ENCODE measurements at places on chromosomes 5 and 9. TPM values are rescaled to one million over a fixed set of nuclear protein-coding genes. Genes with fewer than 3 reads are reported as not detected.
A peak's percentile ranks its signal among the peaks of the same experiment; 100 is the strongest.

The C5orf52 gene
- total RNA-seq: not detected

- peaks cover 26% of the 10 kb centered on the region for H3K4me1 ChIP-seq
- no peaks in the 10 kb centered on the region for H3K27me3 ChIP-seq
- no peak for DNase-seq
- no peak overlapping the region for H3K4me3 ChIP-seq
- H3K36me3 ChIP-seq: no peaks in the 10 kb centered on the region
These were observed 93.5 kb downstream of the RGS3 start for GRCh38 chr9:113556877-113557593.

DNA sequence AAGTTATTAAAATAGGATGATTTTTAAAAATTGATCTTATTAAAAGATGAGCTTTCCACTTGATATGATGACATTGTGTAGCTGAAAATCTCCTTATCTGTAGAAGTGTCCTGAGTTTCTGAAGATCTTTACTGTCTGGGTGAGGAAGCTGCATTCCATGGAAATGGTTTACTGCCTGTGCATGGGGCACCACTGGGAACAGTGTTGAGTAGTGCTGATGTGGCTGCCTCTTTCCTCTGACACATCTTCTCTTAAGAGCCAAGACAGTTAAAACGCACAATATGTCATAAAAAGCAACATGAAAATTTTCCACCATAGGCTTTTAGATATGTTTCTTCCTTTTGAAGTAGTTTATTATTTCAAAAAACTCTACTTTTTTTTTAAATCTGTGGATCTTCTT, 24.6 kb downstream of the SECISBP2 start:
- peaks cover 100% of the 10 kb centered on the region for H3K36me3 ChIP-seq
- no peak overlapping the region for H3K4me3 ChIP-seq
- no peaks in the 10 kb centered on the region for H3K27me3 ChIP-seq
- no peak overlapping the region for H3K27ac ChIP-seq
- H3K4me1 ChIP-seq: no peaks in the 10 kb centered on the region

- no peak overlapping the region for H3K4me3 ChIP-seq
- no peak for DNase-seq
- H3K27ac ChIP-seq: no peak overlapping the region
- H3K4me1 ChIP-seq: no peaks in the 10 kb centered on the region
These were observed 748.3 kb downstream of the MAT2B start for GRCh38 chr5:164253764-164254163.

DNA sequence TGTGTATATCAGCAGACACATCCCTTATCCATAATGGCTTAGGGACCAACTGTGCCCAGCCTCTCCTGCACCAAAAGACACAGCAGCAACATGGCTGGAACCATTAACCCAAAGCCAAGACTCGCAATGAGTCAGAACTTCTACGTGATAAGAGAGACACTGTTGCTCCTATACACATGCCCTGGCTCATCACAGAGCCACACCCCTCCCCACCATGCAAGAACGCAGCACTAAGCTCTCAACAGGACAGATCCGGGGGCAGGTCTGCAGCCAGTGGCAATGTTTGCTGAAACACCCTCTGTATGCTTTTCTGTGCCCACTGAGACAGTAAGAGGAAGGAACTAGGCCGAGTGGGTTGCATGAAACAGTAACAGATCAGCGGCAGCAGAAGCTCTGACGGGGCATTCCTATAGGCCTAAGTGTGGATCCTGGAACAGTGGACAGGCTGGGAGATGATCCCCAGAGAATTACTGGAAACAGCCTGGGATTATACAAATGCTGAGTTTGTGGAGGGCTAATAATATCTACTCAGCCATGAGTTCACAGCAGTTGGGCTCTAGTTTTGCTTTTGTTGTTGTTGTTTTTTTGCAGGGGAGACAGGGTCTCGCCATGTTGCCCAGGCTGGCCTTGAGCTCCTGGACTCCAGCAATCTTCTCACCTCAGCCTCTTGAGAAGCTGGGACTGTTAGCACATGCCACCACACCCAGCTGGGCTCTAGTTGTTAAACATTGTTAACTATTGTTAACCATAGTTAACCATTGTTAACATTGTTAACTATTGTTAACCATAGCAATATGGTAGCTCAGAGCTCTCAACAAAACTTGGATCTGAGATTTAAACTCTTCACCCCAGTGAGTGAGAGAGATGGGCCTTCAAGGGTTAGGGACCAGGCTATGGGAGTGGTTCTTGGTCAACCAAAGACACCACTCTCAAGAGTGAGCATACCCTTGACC, 41.0 kb downstream of the B4GALT1 start:
- peaks cover 52% of the 10 kb centered on the region for H3K4me1 ChIP-seq
- H3K36me3 ChIP-seq: peaks cover 8% of the 10 kb centered on the region
- H3K27ac ChIP-seq: no peak overlapping the region

- DNase-seq: peak; percentile 82
- H3K4me1 ChIP-seq: peaks cover 73% of the 10 kb centered on the region
- no peak overlapping the region for H3K4me3 ChIP-seq
- no peaks in the 10 kb centered on the region for H3K36me3 ChIP-seq
- no peaks in the 10 kb centered on the region for H3K27me3 ChIP-seq
These were observed 166.2 kb downstream of the AUH start for GRCh38 chr9:91195372-91196012.

DNA sequence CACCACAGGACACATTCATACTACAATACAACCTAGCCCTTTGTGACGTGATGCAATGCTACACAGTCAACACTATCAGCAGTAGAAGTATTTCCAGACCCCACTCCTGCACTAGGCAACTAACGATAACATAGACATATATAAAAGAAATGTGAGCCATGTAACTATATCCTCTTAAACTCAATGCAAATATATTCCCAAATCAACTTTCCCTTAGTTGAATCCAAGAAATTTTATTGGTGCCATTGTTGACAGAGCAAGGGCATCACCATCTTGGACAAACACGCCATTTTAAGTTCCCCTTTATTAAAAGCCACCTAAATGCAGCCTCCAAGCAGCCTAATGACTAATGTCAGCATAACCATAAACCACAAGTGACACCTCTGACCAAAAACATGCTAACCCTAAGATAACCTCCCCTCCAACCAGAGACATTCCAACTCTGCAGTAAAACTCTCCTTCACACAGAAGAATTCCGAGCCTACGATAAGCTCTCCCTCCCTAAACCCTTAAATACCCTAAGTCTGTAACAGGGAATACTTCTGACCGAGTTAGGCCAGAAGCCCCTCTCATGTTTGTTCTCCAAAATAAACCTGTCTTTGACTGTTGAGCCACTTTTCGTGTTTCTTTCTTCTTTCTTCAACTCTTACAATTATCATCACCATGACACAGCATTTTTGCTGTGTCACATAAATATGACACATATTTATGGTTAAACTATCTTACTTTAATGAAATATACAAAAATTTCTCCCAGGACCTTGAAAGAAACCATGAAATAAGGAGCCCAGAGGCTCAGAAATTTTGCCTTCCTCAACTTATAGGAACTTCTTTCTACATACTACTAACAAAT, 1497.8 kb downstream of the EFNA5 start:
- DNase-seq: no peak
- H3K4me3 ChIP-seq: no peak overlapping the region
- H3K36me3 ChIP-seq: no peaks in the 10 kb centered on the region
- H3K27ac ChIP-seq: no peak overlapping the region
- no peaks in the 10 kb centered on the region for H3K4me1 ChIP-seq

DNA sequence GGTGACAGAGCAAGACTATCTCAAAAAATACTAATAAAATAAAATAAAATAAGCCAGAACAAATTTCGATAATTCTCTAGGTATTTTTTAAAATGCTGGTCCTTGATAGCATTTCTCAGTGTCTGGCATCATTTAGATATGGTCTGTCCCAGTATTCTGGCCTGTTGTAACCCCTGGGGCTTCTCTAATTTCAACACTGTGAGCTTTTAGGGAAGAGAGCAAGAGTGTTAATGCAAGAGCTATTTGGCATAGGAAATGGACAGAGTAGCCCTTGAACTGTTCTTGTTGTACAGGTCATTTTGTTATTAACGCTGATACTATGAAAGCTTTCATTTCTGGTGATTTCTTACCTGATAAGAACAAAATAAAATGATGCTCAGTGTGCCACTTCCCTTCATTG, 112.2 kb upstream of the ZNF608 start:
- H3K4me3 ChIP-seq: no peak overlapping the region
- no peaks in the 10 kb centered on the region for H3K36me3 ChIP-seq
- no peaks in the 10 kb centered on the region for H3K4me1 ChIP-seq
- H3K27me3 ChIP-seq: no peaks in the 10 kb centered on the region
- DNase-seq: no peak

All from esophagus muscularis mucosa (tissue), 4 donors.